NCI-H1048 (cell line): ENCODE measurements at places on chromosomes 5 and 9.

- DNase-seq = no peak
Observed at GRCh38 chr5:82111191-82111590, 139.4 kb downstream of the ATG10 start.

DNA sequence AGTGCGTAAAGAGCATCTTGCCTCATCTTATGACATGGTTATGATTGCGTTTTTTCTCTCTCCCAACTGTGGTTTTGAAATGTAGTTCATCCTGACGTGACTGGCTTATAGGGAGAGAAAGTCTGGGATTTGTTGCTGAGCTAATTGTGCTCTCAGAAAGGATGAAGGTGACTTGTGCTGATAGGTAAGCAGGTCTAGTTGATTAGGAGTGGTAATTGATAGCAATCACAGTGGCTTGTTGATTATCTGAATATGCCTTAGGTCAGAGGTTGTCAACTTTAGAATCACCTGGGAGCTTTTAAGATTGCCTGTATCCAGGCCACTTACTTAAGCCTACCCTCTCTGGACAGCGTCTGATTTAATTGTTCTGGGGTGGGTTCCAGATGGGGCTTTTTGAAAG is 117.8 kb downstream of the TLE4 start:
- no peak for DNase-seq

- DNase-seq = no peak
Observed at GRCh38 chr9:123406016-123406415, 50.0 kb downstream of the CRB2 start.

DNA sequence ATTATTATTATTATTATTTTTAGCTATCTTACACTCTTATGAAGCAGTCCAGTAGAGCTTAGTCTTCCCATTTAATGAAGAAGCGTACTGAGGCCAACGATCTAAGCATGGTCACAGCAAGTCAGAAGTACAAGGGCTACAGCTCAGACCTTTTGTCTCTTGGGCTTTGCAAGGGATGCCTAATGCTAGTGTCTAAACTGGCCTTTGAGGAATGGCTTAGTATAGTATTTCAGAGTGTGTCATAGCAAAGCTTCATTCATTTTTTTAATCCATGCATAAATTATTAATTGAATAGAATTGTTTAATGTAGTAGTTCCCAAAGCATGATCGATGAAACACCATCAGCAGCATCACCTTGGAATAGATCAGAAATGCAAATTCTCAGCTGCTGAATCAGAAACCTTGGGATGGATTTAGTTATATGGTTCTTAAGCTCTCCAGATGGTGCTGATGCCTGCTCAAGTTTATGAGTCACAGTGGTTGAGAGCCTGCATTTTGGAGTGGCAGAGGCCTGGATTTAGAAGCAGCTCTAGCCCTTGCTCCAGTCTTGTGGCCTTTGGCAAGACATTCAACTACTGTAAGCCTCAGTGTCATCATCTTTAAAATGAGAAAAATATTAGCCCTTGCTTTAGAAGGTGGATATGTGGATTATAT is 6.1 kb downstream of the IL12B start:
- no peak for DNase-seq

DNA sequence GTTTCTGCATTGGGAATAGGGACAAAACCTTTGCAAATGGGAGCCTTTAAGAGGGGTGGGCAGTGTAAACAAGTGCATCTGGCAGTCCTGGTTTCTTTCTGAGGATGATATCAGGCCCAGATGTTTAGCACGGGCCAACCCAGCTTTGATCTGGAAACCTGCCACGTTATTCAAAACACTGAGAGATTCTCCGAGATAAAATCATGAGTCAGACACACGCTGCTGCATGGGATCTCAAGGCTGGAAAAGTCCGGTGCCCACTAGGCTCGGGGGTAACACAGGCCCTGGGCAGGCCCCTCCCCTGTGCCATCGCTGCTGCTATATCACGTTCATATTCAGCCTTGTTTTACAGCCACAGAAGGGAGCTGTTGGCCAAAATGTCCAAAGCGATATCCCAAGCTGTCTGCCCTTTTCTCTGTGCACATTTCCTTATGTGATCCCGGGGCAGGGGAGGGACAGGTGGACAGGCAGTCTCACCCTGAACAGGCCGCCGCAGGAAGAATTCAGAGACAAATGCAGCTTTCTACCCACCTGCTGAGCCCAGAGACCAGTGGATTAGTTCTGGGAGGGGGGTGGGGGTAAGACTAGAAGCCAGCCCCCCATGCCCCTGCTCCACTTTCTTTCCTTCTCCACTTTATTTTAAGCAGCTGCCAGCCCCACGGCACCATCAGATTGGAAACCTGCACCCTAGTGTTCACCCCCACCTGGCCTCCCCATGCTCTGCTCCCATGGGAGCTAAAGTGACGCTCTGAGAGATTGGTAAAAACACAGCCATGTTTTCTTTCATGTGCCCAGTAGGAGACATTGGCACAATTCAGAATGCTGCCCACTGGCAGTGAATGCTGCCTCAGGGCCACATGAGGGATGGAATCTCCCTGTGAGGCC is 63.1 kb downstream of the TMOD1 start:
- DNase-seq = no peak

DNA sequence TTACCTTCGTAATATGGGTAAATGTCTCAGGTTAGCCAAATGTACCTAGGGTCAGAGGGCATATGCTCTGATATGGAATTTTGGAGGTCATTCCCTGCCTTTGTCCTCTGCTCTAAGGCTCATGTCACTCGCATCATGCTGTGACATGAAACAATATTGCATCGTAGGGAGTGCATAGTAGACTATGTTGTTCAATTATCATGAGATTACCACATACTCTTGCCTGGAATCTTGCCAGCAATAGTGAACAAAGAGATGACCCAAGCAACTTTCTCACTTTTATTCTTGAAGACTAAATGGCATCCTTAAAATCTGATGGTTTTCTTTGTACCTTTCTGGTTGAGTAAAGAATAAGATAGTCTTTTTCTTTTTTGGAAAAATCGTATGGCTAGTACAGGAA is 27.6 kb downstream of the ZNF462 start:
- DNase-seq = no peak

DNA sequence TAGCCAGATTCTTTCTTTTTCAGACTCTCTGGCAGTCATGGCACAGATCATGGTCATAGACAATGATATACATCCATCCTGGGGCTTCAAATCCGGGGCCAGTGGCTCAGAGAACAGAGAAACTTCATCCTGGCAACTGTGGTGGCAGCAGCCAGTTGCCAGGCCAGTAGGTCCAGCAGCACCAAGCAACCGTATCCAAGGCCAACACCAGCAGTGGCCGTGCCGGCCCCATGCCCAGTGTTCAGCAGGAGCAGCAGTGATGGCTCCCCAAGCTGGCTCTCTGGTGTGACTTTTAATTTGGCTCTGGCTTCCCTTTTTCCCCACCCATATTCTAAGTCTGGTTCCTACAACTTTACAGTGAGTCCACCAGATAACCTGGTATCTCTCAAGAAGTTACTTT is 300.5 kb downstream of the DEPDC1B start:
- DNase-seq = no peak

- DNase-seq = no peak
Observed at GRCh38 chr5:91313757-91314673, 69.1 kb downstream of the ARRDC3 start.

- DNase-seq = no peak
Observed at GRCh38 chr9:137705443-137705863, 86.6 kb downstream of the EHMT1 start.

GRCh38 chr9:224582-225520 is 10.2 kb downstream of the DOCK8 start:
- DNase-seq = no peak

GRCh38 chr9:129236441-129237145 is 58.5 kb upstream of the IER5L start:
- DNase-seq = no peak

DNA sequence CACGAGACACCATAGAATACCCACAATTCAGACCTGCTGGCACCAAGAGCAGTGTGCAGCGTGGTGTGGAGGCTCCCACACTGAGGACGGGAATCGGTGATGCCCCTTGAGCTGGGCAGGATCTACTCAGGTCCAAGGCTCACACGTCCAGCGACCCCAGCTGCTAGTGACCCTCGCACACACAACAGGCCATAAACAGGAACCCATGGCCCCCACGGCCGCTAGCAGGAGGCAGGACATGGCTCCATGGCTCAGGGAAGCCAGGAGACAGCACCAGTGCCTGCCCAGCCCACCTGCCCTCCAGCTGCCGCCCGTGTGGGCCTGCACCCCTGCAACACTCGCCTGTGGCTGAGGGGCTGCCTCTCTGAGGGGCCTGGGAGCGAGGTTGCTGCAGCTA is 43.4 kb upstream of the SLC9A3 start:
- no peak for DNase-seq

- no peak for DNase-seq
Observed at GRCh38 chr9:128216781-128217553, 13.8 kb downstream of the DNM1 start.

DNA sequence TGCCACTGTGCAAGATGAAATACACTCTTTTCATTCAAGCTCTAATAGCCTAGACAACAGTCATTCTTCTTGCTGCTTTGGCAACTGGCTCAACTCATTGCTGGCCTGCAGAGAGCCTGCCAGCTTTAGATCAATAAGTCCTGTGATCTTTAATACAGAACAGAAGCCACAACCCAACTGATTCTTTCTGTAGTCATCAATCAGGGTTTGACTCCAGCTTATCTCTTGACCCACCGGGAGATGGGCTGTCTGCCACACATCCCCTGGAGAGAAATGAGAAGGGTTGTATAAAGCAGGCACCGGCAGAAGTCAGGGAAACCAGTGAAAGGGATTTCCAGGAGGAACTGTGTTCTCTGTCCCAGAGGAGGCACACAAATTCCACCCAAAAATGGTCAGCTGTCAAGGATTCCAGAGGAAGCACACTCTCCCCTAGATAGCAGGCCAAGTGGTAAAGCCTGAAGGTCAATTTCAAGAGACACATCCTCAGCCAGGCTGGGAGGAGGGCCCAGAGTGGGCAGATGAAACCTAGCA is 24.5 kb downstream of the LHFPL2 start:
- DNase-seq = no peak

- no peak for DNase-seq
Observed at GRCh38 chr9:96294159-96294545, 7.8 kb downstream of the HSD17B3 start.

DNA sequence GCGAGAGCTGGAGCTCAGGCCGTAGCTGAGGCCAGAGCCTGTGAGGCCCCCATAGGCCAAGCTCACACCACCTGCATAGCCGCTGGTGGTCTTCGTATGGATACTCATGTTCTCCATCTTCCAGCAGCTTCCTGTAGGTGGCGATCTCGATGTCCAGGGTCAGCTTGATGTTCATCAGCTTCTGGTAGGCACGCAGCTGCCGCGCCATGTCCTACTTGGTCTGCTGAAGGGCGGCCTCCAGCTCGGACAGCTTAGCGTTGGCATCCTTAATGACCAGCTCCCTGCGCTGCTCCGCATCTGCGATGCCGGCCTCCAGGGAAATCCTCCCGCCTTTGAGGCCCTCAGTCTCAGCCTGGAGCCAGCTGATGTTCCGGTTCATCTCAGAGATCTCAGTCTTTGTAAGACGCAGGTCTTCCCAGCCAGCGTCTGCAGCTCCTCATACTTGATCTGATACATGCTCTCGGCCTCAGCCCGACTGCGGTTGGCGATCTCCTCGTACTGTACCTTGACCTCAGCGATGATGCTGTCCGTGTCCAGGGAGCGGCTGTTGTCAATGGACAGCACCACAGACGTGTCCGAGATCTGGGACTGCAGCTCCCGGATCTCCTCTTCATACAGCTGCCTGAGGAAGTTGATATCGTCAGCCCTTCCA is 172.1 kb downstream of the PPP2R2B start:
- no peak for DNase-seq

DNA sequence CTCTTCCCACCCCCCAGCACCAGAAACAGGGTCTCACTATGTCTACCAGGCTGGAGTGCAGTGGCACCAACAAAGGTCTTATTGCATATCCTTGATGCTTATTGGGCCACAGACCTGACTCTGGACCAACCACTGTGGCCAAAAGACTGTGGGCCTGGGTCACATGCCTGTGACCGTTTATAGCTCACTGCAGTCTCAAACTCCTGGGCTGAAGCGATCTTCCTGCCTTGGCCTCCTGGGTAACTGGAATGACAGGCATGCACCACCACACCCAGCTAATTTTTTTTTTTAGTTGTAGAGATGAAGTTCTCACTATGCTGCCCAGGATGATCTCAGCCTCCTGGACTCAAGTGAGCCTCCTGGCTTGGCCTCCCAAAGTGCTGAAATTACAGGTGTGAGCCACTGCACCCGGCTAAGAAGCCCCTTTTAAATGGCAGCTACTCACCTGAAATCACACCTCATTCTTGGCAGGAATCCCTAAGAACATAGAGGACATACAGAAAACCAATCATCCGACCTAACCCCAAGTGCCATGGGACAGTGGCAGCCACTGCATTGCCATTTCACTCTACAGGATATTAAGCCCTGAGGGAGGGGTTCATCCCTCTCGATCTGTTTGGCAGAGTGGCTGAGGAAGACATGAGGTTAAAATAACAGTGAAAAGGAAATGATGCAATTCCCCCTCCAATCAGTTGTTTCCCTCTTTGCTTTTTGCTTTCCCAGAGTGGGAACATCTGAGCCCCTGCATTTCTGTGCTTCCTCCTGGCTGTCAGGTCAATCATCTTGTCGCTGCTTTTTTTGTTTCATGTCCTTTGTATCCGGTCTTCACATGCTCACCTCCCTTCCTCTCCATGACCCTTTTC is 74.6 kb downstream of the LRRC70 start:
- no peak for DNase-seq

GRCh38 chr5:111953351-111954127 is 196.5 kb upstream of the NREP start:
- no peak for DNase-seq

- DNase-seq = no peak
Observed at GRCh38 chr9:16197578-16198370, 644.9 kb downstream of the CCDC171 start.

GRCh38 chr5:155696362-155696761 is 630.6 kb upstream of the SGCD start:
- DNase-seq = no peak

DNA sequence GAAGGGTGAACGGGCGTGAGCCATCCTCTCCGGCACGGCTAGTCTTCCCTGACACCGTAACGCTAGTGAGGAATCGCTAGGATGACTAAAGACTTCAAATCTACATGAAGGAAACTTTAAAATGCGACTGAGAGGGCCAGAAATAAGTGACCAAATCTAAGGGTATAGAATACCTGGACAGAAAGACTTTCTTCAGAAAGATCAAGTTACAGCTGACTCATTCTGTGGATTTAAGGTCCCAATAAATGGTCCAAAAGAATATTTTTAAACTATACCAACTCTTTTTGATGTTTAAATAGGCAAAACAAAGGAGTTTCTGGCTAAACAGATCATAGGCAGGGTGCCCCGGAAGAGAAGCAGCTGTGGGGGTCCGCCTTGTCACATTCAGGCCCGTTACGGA is 38.9 kb upstream of the CEP72 start:
- DNase-seq = no peak

- DNase-seq = no peak
Observed at GRCh38 chr9:96777426-96777864, 442 bp downstream of the ZNF510 start.

- DNase-seq = no peak
Observed at GRCh38 chr9:74838351-74838750, 49.4 kb downstream of the TRPM6 start.

GRCh38 chr9:6870650-6871477 is 113.1 kb downstream of the KDM4C start:
- DNase-seq = no peak

- no peak for DNase-seq
Observed at GRCh38 chr5:177249761-177250537, 53.6 kb downstream of the RAB24 start.
